ENCODE measurements at places on chromosomes 16 and 17. TPM values are rescaled to one million over a fixed set of nuclear protein-coding genes. Genes with fewer than 3 reads are reported as not detected.

The ACLY gene
- total RNA-seq = 110 TPM

GRCh38 chr17:32266389-32267301, 1.0 kb downstream of the RHBDL3 start:
- H3K4me3 ChIP-seq = peak overlapping the region; percentile 56
- H3K27me3 ChIP-seq = peaks cover 47% of the 10 kb centered on the region

GRCh38 chr17:71710816-71711215, 410.0 kb upstream of the SOX9 start:
- H3K27me3 ChIP-seq = no peaks in the 10 kb centered on the region
- no peak overlapping the region for H3K27ac ChIP-seq
- no peak for DNase-seq

GRCh38 chr17:57945996-57946797, 9.0 kb downstream of the CUEDC1 start:
- no peaks in the 10 kb centered on the region for H3K27me3 ChIP-seq
- H3K27ac ChIP-seq = peak overlapping the region; percentile 98
- peak overlapping the region; percentile 55 for H3K4me3 ChIP-seq
- no peak for DNase-seq
- no peaks in the 10 kb centered on the region for H3K36me3 ChIP-seq

The KRT33B gene
- total RNA-seq = not detected

- H3K36me3 ChIP-seq = no peaks in the 10 kb centered on the region
- no peak overlapping the region for H3K27ac ChIP-seq
- peaks cover 8% of the 10 kb centered on the region for H3K4me1 ChIP-seq
- H3K27me3 ChIP-seq = no peaks in the 10 kb centered on the region
Measured at GRCh38 chr16:67201411-67202345, 2.7 kb downstream of the ELMO3 start.

The CBX2 gene
- 43.9 TPM for total RNA-seq

- H3K27me3 ChIP-seq = no peaks in the 10 kb centered on the region
- no peaks in the 10 kb centered on the region for H3K36me3 ChIP-seq
- no peak for DNase-seq
- no peak overlapping the region for H3K4me3 ChIP-seq
Measured at GRCh38 chr17:68326681-68327080, 35.4 kb downstream of the ARSG start.

DNA sequence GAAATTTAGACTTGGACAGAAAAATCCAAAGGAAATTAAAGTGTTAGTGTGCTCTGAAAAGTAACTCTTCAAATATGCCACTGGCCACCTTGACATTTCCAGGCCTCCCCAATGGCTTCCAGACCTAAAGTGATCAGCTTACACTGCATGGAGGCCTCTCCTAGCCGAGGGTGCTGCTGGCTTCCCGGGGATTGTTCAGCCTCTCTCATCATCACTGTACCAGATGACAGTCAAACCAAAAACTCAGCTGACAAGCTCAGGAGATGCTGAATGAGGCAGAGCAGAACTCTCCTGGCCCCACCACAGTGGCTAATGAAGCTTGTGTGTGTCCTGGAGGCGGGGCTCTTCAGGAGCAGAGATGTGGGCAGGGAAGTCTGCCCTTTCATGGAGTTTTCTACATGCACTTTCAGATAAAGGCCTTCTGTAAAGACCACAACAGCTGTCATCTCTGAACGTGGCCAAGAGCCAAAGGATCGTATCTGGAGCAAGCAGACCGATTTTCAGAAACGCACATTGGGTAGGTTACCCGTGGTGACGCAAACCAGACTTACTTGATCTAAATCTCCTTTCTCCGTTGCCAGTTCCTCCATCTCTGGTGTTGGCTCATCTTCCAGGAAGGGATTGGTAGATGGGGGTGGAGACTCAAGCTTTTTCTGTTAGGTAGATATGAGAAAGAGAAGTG, 113.3 kb downstream of the VPS53 start:
- peaks cover 8% of the 10 kb centered on the region for H3K36me3 ChIP-seq
- no peak overlapping the region for H3K4me3 ChIP-seq
- DNase-seq = no peak
- no peak overlapping the region for H3K27ac ChIP-seq
- H3K4me1 ChIP-seq = 0 out of 2 replicates have a peak, but pooled peaks cover 6% of the 10 kb centered on the region

DNA sequence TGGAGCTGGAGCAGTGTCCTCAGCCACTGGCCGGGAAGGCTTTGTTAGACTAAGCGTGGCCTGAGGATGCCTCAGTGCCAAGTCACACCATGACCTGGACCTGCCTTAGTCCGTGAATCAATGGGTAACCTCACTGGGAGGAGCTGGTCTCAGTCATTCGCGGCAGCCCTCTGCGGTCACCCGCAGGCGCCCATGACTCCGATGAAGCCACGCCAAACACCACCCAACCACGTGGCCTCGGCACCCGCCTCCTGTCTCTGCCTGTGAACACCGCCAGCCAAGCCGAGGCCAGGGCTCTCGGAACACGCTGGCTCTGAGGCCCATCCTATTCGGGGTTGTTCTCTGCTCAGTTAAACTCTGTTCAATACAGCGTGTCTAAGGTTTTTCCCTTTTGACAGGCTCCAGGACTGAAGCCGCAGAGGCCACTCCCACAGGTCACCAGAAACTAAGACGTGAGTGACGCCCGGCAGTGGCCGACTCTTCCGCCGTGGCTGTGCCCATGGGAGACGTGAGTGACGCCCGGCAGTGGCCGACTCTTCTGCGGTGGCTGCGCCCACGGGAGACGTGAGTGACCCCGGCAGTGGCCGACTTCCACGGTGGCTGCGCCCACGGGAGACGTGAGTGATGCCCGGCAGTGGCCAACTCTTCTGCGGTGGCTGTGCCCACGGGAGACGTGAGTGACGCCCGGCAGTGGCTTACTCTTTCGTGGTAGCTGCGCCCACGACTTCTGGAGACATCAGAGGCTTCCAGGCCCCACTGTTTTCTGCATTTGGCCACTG, 16.8 kb upstream of the PABPN1L start:
- H3K36me3 ChIP-seq = no peaks in the 10 kb centered on the region
- H3K4me1 ChIP-seq = peaks cover 6% of the 10 kb centered on the region
- H3K27ac ChIP-seq = no peak overlapping the region
- peak; percentile 39 for DNase-seq
- H3K27me3 ChIP-seq = no peaks in the 10 kb centered on the region

DNA sequence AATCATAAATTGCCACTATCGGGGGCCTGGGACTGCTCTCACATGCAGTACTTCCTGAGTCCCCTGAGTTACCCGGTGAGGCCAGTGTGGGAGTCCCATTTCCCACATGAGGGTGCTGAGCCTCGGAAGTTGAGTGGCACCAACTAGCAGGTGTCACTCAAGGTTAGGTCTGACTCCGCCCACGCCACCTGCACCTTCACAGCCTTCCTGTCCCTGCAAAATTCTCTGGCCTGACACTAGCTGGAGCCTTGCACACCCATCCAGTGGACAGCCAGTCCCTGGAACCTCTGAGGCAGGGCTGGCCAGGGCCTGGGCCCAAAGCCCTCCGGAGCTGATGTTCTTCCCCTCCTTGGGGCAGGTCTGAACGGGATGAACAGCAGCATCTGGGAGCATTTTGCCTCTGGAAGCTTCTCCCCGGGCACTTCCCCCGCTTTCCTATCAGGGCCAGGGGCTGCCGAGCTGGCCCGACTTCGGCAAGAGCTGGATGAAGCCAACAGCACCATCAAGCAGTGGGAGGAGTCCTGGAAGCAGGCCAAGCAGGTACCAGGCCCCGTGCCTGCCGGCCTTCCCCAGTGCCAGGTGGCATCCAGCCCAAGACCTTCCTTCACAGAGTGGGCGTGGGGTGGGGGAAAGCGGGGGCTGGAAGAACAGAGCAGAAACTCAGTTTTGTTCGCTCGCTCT, 21.9 kb downstream of the UNC13D start:
- no peak overlapping the region for H3K27ac ChIP-seq
- no peak for DNase-seq
- H3K4me1 ChIP-seq = no peaks in the 10 kb centered on the region

The ZPBP2 gene
- total RNA-seq = not detected

The ZFP3 gene
- total RNA-seq = 0.84 TPM

The RABEP1 gene
- total RNA-seq = 24.4 TPM

GRCh38 chr17:70881093-70881492, 711.8 kb downstream of the KCNJ2 start:
- no peaks in the 10 kb centered on the region for H3K4me1 ChIP-seq
- peaks cover 24% of the 10 kb centered on the region for H3K27me3 ChIP-seq
- no peak overlapping the region for H3K4me3 ChIP-seq
- no peaks in the 10 kb centered on the region for H3K36me3 ChIP-seq
- DNase-seq = no peak

- no peaks in the 10 kb centered on the region for H3K4me1 ChIP-seq
- peak; percentile 67 for DNase-seq
- no peak overlapping the region for H3K4me3 ChIP-seq
- no peak overlapping the region for H3K27ac ChIP-seq
Measured at GRCh38 chr17:4881761-4882555, 17.4 kb upstream of the C17orf107 start.

- no peak for DNase-seq
- no peaks in the 10 kb centered on the region for H3K36me3 ChIP-seq
- H3K4me1 ChIP-seq = no peaks in the 10 kb centered on the region
- no peak overlapping the region for H3K27ac ChIP-seq
Measured at GRCh38 chr17:77631307-77631706, 327.2 kb upstream of the TNRC6C start.

The PTX4 gene
- total RNA-seq = 0.40 TPM

DNA sequence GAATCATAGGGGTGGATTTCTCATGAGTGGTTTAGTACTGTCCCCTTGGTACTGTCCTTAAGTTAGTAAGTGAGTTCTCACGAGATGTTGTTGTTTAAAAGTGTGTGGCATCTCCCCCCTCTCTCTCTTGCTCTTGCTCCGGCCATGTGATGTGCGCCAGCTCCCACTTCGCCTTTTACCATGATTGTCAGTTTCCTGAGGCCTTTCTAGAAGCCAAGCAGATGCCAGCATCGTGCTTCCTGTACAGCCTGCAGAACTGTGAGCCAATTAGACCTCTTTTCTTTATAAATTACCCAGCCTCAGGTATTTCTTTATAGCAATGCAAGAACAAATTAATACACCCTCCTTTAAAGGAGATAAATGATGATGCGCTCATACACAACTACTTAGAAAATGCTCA, 50.1 kb upstream of the NACA2 start:
- H3K4me3 ChIP-seq = no peak overlapping the region
- no peaks in the 10 kb centered on the region for H3K36me3 ChIP-seq
- H3K4me1 ChIP-seq = peaks cover 9% of the 10 kb centered on the region
- no peak for DNase-seq

The G6PC1 gene
- total RNA-seq = not detected

DNA sequence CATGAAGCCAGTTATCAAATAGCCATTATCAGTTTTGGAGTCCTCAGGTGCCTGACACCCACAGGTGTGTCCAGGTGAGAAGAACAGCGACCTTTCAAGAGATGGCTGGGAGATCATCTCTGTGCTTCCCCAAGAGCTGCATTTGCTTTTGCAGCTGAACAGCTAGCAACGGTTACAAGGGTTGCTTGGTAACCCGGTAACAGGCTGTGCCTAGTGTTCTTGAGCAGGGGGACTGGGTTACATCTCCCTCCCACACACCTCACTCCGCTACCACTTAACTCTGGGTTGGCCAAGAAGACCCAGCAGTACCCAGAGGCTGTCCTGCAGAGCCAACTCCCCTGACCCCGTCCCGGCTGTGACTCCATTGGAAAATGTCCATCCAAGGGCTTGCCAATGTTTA, 147.0 kb downstream of the SLC39A11 start:
- DNase-seq = no peak
- H3K36me3 ChIP-seq = no peaks in the 10 kb centered on the region
- H3K4me3 ChIP-seq = no peak overlapping the region
- H3K27me3 ChIP-seq = no peaks in the 10 kb centered on the region
- no peaks in the 10 kb centered on the region for H3K4me1 ChIP-seq

- H3K36me3 ChIP-seq = no peaks in the 10 kb centered on the region
- H3K27ac ChIP-seq = no peak overlapping the region
- no peak overlapping the region for H3K4me3 ChIP-seq
Measured at GRCh38 chr16:56145369-56145768, 45.9 kb upstream of the GNAO1 start.

- H3K36me3 ChIP-seq = peaks cover 54% of the 10 kb centered on the region
- H3K27me3 ChIP-seq = no peaks in the 10 kb centered on the region
- no peak overlapping the region for H3K27ac ChIP-seq
Measured at GRCh38 chr17:21029036-21029435, 13.8 kb downstream of the USP22 start.

- DNase-seq = no peak
- H3K27ac ChIP-seq = no peak overlapping the region
- no peaks in the 10 kb centered on the region for H3K36me3 ChIP-seq
- H3K27me3 ChIP-seq = no peaks in the 10 kb centered on the region
- H3K4me3 ChIP-seq = no peak overlapping the region
Measured at GRCh38 chr16:81241706-81242105, 3.2 kb downstream of the BCO1 start.

DNA sequence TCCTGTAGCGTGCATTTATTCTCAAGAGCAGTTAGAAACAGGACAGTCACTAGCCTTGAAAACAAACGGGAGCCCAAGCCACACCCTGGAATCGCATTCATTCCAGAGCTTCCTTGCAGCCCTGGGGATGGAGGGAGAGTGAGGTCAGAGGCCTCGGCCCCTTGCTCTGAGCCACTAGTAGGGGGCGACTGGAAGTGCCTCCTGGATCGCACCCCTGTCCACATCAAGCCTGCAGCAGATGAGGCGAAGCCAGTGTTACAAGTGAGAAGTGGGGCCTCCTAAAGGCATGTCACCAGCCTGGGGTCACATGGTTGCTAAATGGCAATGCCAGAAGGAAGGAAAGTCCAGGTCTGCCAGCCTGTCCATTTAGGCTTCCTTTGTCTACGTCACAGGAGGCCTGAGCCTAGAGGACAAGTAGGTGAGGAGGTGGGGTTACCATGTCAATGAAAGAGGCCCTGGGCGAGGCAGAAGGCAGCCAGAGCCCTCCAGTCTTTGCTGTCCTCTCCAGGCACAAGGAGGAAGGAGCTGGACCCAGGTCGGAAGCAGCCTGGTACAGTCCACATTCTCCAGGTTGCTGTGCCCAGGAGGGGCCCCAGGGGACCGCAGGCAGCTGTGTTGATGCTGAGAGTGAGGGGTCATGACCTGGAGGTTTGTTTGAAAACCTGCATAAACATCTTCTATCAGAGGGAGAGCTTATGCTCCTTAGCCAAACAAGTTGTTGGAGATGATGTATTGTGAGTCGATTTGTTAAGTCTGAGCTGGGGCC, 3.0 kb upstream of the RCVRN start:
- H3K36me3 ChIP-seq = no peaks in the 10 kb centered on the region
- H3K4me3 ChIP-seq = no peak overlapping the region
- H3K4me1 ChIP-seq = no peaks in the 10 kb centered on the region
- no peak overlapping the region for H3K27ac ChIP-seq
- no peak for DNase-seq
- H3K27me3 ChIP-seq = 0 out of 2 replicates have a peak, but pooled peaks cover 18% of the 10 kb centered on the region

The PHOSPHO1 gene
- 1.7 TPM for total RNA-seq

- no peak overlapping the region for H3K27ac ChIP-seq
- peak; percentile 17 for DNase-seq
- no peaks in the 10 kb centered on the region for H3K27me3 ChIP-seq
- H3K4me3 ChIP-seq = no peak overlapping the region
- H3K36me3 ChIP-seq = no peaks in the 10 kb centered on the region
Measured at GRCh38 chr16:71311553-71312158, 22.5 kb upstream of the CMTR2 start.

DNA sequence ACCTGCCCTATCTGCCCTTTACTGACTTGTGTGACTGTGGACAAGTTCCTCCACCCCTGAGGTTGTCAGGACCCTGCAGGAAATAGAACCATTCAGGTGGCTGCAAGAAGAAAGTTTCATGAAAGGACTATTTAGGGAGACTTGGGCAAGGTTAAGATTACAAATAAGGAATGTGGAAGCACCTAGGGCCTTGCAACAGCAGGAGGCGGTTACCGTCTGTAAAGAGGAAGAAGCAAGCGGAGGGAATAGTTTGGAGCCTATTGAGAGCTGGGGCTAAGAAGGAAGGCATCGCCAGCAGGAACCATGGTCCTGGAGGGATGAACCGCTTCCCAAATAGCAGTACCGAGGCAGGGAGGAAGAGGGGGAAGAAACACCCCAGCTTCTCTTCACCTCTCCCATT, 132.4 kb downstream of the PRKCB start:
- H3K4me3 ChIP-seq = no peak overlapping the region
- no peak for DNase-seq
- peaks cover under 1% of the 10 kb centered on the region for H3K27me3 ChIP-seq
- no peaks in the 10 kb centered on the region for H3K4me1 ChIP-seq

All from PC-3 (cell line).